Posterior vena cava (tissue), 2 donors: ENCODE measurements at places on chromosomes 16 and 17. TPM values are rescaled to one million over a fixed set of nuclear protein-coding genes. Genes with fewer than 3 reads are reported as not detected.

- DNase-seq, result no peak
Measured at GRCh38 chr17:21276264-21276588, 8.3 kb upstream of the MAP2K3 start.

GRCh38 chr17:19487024-19487600 lies 46.5 kb upstream of the SLC47A1 start:
- DNase-seq, result no peak

DNA sequence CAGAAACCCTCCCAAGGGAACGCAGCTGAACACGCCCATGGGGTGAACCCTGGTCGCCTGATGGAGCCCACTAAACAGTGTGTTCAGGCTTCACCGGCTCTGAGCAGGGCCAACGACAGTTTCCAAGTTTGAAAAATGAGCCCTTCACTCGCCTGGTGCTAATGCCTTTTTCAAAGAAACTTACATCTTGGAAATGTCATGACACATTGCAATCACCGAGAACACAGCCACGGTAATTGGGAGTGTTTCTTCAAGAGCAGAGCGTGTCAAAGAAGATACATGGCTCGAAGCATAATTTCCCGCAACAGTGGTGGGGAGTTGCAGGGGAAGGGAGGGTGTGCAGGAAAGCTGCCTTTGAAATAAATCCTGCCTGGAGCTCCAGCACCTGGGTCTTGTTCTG lies 463.2 kb downstream of the TMEM114 start:
- DNase-seq, result no peak

- peak; percentile 50 for DNase-seq
Measured at GRCh38 chr17:252456-252855, 71.0 kb upstream of the DOC2B start.

DNA sequence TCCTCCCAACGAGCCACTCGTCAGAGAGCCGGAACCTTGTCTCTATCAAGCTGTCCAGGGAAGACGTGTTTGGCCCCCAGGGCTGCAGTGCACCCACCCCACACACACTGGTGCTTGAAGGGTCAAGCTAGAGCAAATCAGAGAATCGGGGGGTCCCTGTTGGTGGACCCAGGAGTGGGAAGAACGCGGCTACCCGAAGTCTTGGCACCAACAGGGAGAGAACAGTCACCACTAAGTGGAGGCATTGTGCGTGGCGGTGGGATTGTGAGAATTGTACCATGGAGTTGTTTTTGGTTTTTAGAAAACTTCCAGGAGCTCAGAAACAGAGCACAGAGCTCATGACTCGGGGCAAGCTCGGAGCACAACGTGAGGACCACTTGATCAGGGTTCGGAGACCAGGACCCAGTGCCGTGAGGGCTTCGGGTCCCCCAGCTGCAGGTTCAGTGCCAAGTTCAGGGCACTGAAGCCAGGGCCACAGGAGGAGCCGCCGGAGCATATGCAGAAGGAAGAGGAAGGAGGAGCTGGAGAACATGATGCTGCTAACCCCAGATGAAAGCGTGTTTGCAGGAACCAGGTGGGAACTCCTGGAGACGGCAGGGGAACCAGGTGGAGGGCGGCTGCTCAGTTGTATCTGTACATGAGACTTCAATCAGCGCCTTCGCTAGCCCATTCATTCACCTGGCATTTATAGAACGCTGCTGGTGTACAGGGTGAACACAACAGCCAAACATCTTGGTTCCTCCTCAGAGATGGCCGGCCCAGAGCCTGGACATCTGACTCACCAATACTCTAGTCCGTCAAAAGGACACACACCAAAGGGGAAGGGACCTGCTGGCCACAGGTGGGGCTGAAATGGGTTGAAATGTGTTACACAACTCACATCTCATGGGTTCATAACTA lies 42.8 kb downstream of the METRNL start:
- peak; percentile 78 for DNase-seq

DNA sequence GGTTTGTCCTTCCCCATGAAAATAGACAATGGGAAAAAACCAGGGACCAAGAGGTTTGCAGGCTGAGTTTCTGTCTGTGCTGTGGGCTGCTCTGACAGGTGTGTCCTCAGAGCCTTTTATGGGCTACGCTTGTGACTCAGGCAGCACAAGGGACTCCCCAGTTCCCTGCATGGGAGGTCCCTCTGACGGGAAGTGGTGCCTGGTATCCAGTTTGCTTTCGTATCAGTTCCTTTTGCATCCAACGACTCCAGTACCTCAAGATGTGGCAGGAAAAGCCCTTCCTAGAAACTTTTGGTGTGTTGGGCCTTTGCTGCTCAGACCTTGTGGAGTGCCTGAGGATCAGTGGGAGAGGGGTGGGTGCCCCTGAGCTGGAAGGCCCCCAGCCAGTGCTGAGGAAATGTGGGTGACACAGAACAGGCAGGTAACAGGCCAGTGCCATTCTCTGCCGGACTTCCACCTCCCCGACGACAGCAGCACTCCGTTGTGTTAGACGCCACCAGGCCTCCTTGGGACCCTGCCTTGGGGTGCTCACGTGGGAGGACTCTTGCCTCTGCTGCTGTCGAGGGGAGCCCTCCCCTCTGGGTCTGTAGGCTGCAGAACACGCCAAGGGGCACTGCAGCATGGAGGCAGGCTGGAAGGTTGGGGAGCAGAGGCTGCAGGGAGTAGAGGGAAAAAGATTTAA lies 38.4 kb upstream of the IRF8 start:
- DNase-seq, result no peak

- DNase-seq, result no peak
Measured at GRCh38 chr17:8708025-8708461, 36.6 kb downstream of the CCDC42 start.

GRCh38 chr16:22381392-22381791 lies 7.0 kb upstream of the CDR2 start:
- DNase-seq, result no peak

GRCh38 chr16:70432723-70433457 lies 6.0 kb downstream of the ST3GAL2 start:
- no peak for DNase-seq

DNA sequence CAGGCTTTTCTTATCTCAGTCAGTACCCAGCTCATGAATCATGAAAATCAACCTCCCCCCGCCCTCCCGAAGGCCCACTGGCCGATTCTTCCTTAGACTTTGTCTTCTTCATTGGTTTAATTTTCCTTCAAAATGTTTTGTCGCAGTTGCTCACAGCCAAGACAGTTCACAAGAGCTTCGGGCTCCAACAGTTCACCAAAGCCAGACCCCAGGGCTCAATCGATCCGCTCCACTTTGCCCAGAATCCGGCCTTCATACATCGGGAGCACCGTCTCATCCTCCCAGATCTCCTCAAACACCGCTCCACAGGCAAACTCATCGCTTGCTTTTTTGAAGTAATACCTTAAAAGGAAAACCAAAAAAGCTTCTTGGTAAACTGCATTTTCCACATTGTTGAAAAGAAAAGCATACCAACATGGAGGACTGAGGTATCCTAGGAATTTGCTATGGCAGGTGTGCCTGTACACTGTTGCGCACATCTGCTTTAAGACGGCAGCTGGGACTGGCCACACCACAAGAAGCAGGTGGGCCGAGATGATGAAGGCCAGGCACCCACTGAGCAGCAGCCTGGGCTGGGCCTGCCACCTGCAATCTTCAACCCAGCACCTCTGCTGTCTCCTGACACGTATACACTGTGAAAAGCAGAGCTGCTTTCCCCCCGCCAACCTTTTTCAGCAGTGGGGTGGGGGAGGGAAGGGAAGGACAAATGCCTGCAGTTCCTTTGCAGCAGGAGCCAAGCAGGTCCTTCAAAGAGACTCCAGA lies 31.5 kb downstream of the AXIN2 start:
- DNase-seq, result peak; percentile 43

GRCh38 chr16:23081675-23082119 lies 67.6 kb downstream of the USP31 start:
- no peak for DNase-seq

DNA sequence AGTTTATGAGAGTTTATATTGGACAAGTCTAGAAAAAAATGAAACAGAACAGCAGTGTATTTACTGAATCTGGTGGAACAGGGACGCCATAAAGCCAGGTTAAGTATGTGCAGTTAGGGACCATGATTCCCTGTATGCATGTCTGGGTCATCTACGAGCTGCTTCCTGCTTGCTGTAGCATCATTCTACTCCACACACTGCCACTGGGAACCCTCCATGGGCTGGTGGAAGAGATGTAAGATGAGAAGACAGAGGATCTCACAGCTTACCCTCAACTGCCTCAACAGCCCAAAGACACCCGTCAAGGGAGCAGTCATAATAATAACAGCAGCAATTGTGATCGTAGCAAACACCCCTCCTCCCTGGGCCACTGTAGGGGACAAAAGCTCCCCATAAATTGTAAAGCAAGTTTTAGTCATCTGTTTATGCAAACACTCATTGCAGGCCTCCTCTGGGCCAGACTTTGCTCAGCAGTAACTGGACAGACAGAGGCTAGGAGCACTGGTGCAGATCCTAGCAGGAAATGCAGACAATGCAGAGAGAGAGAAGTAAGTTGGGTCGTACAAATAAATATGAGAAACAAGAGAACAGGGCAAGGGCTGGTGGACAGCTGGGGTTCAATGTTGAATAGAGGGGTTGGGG lies 188.0 kb downstream of the SOX9 start:
- DNase-seq, result no peak

GRCh38 chr17:81153340-81153803 lies 11.9 kb upstream of the PVALEF start:
- DNase-seq, result no peak

DNA sequence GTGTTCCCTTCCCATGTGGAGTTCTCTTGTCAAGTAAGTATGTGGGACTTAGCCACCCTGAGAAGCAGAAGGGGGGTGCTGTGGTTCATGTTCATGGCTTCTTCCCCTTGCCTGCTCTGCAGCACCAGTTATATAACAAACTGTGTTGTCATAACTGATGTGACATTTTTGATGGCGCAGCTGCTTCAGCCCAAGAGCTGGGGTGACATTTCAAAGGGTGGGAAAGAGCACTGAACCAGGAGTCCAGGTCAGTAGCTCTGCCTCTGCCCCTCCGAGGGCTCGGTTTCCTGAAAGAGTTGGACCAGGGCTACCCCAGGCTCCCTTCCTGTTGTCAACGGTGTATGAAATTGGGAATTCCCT lies 7.4 kb downstream of the GNAO1 start:
- DNase-seq, result no peak

- DNase-seq, result no peak
Measured at GRCh38 chr17:37310940-37311339, 64.8 kb upstream of the C17orf78 start.

DNA sequence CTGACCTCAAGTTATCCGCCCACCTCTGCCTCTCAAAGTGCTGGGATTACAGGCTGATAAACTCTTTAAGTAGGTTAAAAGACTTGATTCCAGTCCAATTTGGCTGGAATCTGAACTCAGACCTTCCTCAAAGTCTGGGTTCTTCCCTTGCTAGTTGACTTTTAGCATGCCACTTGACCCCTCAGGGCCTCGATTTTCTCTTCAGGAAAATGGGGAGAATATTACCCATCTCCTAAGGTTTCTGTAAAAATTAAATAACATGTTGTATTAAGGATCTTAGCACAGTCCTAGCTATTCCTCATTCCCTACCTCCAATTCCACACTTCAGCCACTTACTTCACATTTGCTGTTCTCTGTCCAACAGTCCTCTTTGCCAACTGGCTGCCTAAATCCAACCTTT lies 1.9 kb downstream of the GTF3C1 start:
- DNase-seq, result no peak

DNA sequence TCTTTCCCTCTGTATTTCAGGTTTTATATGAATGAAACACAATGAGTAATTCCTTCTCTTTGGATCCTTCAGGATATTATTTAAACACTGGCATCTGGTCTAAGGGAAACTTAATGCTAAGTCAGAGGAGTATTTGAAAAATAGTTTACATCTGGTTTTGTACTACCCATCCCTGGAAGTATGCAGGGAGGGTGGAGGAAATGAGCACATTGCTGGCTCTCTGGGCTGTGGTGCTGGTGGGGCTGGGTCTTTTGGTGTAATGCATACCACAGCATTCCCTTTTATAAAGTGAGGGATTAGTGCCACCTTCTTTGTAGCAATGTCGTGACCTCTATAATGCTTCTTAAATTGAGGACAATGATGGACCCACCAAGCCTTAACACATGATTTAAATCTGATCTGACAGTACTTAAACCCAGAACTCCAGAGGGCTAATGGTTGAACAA lies 105.5 kb upstream of the AXIN2 start:
- DNase-seq, result no peak

- no peak for DNase-seq
Measured at GRCh38 chr16:61105544-61105943, 930.7 kb downstream of the CDH8 start.

DNA sequence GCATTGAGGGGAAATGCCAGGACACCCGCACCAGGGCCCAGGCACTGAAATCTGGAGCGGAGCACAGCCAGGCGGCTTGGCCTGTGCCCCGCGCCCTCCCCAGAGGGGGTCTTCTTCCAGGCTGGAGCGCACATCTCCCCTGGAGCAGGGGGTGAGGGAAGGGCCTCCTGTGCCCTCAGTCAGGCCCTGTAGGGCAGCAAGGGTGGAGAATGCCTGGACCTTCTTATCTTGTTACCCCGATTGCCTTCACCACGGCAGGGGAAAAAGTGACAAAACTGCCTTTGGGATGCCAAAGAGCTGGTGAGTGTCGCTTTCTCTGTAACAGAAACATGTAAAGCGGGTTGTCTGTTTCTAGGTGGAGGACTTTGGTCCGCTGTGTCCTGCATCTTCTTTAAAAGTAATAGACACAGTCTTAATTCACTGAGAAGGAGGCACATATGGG lies 48.3 kb upstream of the BAHCC1 start:
- DNase-seq, result no peak

Gene NCBP3
- total RNA-seq, result 22.8 TPM

Gene CACNA1G
- 1.1 TPM for total RNA-seq

Gene NLRC3
- 1.0 TPM for total RNA-seq

Gene CCL13
- 4.0 TPM for total RNA-seq

Gene C16orf86
- 2.7 TPM for total RNA-seq

Gene KCNJ18
- not detected for total RNA-seq

Gene SOX15
- total RNA-seq, result 2.1 TPM

Gene SLFN14
- not detected for total RNA-seq

Gene PAQR4
- total RNA-seq, result 2.5 TPM
